ENCODE measurements at places on chromosomes 6 and 20.

DNA sequence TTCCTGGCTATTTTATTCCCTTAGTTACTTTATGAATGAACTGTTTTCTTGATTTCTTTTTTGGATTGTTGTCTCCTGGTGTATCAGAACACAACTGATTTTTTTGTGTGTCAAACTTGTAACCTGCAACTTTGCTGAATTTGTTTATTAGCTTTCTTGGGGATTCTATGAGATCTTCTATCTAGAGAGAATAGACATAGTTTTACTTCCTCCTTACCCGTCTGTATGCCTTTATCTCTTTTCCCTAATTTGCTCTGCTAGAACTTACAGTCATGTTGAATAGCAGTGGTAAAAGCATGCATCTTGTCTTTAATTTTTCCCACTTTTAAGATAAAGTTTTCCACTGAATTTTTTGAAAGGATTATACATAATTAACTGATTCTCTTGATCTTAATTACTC is 13.2 kb downstream of the RNF146 start:
- DNase-seq: no peak

DNA sequence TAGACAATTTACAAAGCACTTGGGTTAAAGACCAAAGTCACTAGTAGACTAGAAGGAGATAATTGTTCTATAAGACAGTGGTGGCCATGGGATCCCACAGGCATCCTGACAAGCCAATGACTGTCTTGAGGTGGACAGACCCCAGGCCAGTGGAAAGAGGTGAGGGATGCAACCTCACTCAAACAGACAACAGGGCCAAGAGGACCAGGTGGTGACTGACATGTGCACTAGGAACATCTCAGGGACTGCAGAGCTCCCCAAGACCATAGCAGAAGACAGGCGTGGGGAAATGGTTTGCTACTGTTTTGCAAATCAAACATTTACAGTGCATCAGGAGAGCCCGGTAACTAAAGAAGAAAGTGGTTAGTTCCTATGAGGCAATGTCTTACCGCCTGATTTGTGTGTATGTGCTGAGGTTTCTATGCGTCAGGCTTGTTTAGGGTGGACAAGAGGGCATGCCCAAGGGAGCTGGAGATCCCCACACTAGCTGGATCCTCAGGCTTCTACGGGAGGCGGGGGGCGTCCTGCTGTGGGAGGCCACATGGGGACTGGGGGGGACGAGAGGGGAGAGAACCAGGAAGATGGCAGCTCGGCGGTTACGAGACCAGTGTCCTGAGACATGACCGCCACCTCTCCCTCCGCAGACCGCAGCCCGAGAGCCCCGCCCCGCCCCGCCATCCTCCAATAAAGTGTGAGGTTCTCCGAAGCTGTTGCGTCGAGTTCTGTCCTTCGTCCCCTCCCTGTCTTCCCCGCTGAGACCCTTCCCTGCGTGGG is 623 bp upstream of the MRPS26 start:
- peak; percentile 63 for DNase-seq

DNA sequence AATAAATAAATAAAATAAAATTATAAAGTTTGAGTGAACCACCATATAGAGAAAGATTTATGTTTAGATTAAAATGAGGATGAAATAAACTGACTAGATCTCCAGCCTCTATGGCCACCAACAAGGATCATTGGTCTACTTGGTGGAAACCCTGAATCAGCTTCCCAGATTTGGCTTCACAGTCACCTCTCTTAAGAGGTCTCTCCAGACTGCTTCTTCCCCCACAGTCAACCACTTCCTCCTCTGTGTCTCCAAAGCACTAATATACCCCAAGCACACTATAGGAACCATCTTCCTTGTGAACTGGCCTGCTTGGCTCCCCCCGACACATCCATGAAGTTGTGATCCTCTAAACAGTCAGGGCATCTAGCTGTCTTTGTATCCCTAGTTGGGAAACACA is 529.6 kb upstream of the RNF217 start:
- DNase-seq: no peak

GRCh38 chr20:37521061-37521771 is at the start of gene NNAT:
NNAT (plus strand) TSS chr20:37521250; CDS start chr20:37521332, 82 bp downstream.
- no peak for DNase-seq

DNA sequence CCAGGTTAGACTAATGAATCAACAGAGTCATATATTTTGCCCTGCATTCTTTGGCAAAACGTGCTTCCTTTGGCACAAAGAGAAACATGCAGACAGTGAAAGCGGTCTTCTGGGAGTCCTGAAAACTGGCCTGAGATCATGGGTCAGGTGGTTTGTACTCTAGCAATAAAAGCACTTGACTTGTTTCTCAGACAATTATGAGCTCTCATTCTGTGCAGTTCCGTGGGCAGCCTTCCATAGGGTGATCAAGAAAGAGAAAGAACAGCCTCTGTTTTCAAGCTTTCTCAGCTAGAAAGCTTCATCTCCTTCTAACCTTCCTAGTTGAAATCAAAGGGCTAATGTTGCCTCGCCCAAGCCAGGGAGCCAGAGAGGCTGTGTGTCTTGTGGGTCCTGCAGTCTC is 62.7 kb upstream of the ISM1 start:
- no peak for DNase-seq

- no peak for DNase-seq
Observed at GRCh38 chr6:68730291-68731054, 95.4 kb downstream of the ADGRB3 start.

- DNase-seq: no peak
Observed at GRCh38 chr6:149901444-149902140, 3.7 kb upstream of the RAET1E start.

DNA sequence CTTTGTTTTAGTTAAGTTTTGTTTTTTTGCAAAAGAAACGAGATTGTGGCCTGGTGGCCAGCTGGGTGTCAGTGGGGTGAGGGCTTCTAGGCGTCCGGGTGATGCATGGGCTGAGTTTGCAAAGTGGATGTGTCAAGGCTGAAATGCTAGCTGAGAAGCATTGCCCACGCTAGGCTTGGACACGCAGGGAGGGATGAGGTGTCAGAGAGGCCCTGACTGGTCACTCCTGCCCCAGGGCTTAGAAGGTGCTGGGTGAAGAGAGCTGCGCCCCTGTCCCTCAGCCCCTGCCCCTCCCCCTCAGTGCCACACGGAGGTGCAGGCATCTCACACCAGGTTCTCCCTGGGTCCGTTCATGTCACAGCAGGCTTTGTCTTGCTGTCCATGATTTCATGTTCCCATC is 8.1 kb downstream of the OSBPL2 start:
- DNase-seq: no peak

- DNase-seq: no peak
Observed at GRCh38 chr6:33252759-33253158, 18.9 kb downstream of the VPS52 start.

- DNase-seq: no peak
Observed at GRCh38 chr6:84772428-84773132, 8.2 kb upstream of the TBX18 start.

DNA sequence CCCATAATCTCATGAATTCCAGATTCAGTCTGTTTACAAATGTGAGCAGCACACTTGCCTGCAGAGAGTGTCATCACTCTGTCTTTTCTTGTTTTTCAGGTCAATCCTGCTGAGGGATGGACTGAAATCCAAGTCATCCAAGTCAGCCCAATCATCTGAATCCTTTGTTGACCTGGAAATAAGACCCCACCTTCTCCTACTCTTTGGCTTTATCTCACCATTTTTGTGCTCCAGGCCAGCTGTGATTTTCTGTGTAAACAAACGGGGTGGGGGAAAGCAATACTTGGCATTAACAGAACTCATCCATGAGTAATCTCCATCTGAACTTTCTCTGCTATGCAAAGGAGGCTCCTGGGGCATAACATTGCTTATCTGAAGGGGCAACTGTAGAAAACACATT is 16.9 kb upstream of the GSTA4 start:
- no peak for DNase-seq

DNA sequence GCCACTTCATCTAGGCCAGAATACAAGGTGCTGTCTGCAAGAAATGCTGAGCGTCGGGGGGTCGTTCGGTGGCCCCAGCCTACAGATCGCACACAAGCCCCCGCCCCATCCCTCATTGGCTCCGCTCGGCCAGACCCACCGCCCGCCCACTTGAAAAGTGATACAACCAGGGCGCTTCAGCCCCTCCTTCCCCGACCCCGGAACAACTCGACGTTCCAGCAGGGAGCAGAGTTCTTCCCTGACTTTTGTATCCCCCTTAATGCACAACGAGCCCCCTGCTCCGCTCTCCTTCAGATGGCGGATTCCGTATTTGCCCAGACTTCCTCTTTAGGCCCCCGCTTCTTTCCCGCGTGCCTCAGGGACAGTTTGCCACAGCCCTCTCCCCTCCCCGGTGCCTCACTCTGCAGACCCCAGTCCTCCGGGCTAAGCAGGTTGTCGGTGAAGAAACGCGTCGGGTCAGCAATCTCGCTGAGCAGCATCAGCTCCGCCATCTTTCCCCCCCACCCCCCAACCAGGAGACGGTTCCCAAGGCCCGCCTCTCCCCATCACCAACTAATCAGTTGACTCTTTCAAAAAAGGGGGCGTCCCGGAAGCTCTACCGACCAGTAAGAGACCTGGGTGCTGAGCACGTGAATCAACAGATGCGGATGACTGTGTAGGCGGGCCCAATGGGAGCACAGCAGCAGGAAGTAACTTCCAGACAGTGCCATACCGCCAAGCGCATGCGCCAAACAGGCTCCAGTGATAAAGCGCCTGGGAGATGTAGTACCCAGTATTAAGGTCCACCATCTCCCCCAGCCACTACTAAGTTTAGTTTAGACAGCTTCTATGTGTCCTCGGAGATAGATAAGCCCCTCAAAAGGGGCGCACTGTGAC is at the start of gene ATF6B:
Gene ATF6B (minus strand): TSS at position 530 of the 876 bp plus-strand sequence. CDS start 39 bp downstream, at position 491.
- DNase-seq: peak; percentile 98
